Activated T-helper 1 cell treated with anti-CD3 and anti-CD28 coated beads, Interleukin-12 subunit alpha, Interleukin-12 subunit beta, Interleukin-2, Interleukin-4 antibody, amounts not matched to agents 30 ng/mL and 10 ng/mL and 1 ng/mL, durations not matched to agents 14 hours and 24 hours and 36 hours (primary cell): ENCODE measurements at places on chromosomes 2 and 18. TPM values are rescaled to one million over a fixed set of nuclear protein-coding genes. Genes with fewer than 3 reads are reported as not detected.

UGT1A10 gene
- not detected in 2 replicates for total RNA-seq

DNA sequence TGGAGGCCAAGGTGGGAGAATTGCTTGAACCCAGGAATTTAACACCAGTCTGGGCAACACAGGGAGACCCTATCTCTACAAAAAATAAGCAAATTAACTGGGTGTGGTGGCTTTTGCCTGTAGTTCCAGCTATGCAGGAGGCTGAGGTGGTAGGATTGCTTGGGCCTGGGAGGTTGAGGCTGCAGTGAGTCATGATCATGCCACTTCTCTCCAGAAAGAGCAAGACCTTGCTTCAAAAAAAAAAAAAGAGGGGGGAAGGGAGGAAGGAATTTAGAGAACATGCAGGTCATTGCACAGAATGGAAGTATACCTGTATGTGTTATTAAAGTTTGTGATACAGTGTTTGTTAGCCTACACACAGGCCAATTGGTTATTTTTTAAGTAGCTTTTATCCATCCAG lies 25.8 kb downstream of the PKP4 start:
- DNase-seq = no peak

DNA sequence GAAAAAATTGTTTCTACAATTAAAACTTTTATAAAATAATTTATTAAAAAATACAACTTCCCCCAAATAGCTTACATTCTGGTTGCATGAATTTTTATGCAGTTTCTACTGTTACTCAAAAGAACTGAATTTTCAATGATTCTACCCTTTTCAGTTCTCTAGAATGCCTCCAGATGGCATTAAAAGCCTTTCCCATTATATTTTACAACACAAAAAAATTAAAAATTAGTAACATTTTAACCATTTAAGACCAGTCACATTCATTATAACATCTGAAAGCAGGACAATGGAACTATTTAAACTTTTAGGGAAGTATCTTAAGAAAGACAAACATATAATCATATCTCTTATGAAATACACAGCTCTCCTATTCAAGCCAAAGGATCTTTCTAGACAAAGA lies 236.0 kb upstream of the REV1 start:
- DNase-seq = no peak

- DNase-seq = no peak
Observed at GRCh38 chr2:190068764-190069163, 6.2 kb upstream of the MSTN start.

DNA sequence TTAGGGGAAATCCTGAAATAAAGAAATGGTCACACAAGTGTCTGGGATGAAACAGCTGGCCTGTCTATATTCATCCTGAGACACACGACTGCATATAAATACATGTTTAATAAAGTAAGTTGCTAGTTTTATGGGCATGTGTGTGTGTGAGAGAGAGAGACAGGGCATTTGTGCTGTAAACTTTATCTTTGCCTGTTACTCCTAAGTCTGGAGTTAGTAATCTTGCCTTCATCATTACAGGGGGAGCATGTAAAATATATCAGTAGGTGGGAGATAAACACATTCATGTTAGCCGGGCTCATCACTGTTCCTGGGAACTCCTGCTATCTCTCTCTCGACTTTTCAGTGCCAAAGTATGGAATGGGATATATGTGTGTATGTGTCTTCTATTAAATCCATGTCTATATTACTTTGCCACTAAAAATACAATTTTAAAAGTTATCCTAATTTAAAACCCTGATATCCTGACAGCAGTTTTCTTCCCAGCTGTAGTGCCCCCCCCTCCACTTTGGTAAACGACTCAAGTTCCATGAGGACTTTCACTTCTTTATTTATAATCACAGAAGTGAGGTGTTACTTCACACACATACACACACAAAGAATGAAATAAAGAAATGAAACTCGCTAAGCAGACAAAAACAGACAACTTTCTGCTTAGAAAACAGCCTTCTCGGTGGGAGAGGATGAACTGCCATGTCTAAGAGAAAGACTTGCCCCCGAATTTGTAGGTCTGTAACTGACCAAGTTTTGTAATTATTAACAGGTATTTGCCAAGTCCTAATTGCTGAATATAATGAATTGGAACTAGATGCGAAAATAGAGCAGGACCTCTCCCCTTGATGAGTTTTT lies 947 bp downstream of the ZEB2 start:
- no peak for DNase-seq

DNA sequence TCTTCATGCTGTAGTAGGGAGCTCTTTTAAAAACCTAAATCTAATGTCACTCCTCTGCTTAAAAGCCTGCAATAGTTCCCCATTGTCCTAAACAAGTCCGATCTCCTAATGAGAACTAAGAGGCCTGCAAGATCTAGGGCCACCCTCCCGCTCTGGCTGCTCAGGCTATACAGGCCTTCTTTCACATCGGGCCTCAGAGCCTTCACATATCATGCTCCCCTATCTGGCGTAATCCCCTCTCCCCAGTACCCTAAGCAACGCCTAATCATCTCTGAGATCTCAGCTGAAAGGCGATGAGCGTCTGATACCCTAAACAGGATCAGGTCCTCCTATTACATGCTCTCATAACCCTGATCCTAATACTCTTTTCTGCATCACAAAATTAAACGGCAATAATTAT lies 1.9 kb downstream of the MAP4K3 start:
- no peak for DNase-seq

- DNase-seq = no peak
Observed at GRCh38 chr2:1659951-1660565, 84.3 kb downstream of the PXDN start.

DNA sequence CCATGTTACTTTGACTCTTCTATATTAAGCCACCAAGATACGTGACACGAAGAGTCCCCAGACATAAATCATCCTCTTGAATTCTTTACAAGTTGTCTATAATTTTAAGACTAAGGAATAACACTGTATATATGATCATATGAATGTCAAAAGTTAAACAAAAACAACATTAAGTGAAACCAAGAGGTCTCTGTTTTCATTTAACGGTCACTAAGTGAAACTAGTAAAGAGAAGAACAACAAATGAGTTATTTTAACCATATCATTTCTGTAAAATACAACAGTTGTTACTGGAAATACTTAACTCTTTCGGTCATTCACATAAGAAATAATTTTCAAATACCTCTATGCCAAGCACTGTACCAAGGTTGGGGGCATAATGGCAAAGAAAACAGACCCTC lies 45.7 kb upstream of the STK17B start:
- no peak for DNase-seq

GRCh38 chr2:232919141-232919540 lies 49.1 kb downstream of the SNORC start:
- no peak for DNase-seq

DNA sequence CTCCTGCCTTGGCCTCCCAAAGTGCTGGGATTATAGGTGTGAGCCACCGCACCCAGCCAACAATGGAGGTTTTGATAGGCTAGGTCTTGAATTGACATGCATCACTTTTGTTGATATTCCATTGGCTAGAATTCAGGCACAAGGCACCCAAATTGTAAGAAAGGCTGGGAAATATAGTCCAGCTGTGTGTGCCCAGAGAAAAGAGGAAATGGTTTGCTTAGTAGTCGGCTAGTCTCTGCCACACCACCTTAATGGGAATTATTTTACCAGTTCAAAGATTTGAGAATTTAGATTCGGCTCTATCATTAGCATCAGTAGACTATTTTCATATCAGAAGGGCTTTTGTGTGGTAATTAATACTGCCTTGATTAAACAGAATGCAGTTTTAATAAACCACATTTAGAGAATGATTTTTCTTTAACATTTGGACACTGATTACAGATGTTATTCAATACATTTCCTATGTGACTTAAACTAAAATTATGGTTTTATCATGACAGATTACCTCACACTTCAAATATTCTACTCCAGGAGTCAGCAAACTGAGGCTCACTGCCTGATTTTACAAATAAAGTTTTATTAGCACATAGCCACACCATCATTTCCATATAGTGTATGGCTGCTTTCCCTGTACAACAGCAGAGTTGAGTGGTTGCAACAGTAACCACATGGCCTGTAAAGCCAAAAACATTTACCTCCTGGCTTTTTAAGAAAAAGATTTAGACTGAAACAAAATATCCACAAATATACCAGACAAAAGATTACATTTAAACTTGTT lies 27.4 kb downstream of the DBI start:
- no peak for DNase-seq
